ENCODE measurements at places on chromosomes 5 and 9.

DNA sequence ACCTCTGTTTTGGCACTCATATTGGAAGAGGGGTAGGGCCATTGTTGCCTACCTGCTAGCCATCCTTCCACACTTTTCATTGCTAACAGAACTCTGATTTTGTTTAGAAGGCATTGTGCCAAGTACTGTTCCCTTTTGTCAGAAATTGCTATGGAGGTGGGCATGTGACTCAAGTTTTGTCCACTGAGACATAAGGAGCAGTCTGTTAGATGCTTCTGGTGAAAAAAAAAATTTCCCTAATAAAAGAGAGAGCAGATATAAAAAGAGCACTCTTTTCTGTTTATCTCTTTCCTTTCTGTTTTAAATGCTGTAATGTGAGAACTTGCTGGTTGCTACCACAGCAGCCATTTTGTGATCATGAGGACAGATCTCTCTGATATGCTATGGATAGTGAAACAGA is 21.9 kb upstream of the THG1L start:
- DNase-seq: no peak

DNA sequence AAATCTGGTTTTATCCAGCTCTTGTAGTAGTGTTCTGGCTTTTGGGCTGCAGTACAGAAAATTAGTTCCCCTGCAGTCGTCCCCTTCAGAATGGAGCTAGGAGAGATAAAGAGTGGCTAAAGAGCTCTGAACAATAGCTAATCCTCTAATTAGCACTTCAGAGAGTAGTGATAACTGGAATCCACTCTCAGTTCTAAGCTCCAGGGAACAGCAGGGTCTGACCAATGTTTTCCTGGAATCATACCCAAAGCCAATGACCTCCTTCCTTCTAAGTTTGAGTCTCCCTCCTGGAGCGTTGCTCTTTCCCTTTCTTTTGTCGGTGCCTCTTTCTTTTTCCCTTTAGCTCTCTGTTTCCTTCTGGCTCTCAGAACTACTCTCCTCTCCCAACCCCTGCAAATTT is 47.4 kb downstream of the MFAP3 start:
- DNase-seq: no peak

DNA sequence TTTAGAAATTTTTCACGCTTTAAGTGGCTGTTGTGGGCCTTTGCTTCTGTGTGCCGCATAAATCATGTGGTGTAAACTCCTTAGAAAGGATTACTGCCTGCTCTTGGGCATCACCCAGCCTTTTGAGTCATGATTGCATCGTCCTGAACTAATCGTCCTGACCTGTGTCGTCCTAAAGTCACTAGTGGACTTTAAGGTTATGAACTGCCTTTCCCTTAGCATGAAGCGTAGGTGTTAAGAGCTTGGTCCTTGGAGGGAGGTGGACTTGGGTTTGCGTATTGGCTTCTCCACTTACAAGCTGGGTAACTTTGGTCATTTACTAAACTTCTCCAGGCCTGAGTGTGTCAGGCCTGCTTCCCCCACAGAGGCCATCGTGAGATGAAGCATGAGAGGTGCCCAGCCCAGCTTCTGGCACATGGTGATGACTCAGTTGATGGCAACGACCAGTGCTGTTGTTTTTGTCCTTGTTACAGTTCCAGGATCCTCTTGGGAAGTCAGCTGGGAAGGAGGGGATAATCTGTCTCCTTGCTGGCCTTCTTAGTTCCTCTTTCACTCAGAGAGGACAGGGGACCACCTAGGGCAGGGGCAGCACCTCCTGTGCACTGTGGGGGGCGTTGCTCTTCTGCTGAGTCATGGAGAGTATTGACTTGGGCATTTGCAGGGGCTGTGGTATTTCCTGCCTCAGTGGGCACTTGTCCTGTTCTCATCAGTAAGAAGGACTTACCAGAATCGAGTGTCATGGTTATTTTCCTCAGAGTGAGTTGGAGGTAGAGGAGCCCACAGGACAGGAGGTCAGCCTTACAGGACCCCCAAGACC is 54.2 kb upstream of the NCS1 start:
- DNase-seq: no peak

GRCh38 chr5:171442287-171443042 is 23.0 kb downstream of the FGF18 start:
- no peak for DNase-seq

- no peak for DNase-seq
Measured at GRCh38 chr9:95940265-95940664, 64.8 kb downstream of the ERCC6L2 start.

DNA sequence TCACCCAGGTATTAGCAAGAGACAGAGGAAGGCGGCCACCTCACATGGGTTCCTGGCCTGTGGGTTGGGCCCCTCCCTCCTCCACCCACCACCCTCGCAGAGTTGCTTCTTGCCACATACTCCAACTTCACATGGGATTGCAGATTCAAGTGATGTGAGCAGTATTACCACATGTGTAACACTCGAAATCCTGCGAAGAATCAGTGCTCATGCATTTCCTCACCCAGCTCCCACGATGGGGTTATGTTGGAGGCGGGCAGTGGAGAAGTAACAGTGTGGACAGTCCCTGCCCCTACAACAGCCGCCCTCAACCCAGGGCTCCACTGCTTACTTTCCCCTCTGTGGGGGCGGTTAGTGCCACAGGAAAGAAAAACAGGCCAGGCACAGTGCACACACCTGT is 3.9 kb upstream of the FBP1 start:
- no peak for DNase-seq

- DNase-seq: no peak
Measured at GRCh38 chr5:57650360-57651069, 167.9 kb upstream of the ACTBL2 start.

DNA sequence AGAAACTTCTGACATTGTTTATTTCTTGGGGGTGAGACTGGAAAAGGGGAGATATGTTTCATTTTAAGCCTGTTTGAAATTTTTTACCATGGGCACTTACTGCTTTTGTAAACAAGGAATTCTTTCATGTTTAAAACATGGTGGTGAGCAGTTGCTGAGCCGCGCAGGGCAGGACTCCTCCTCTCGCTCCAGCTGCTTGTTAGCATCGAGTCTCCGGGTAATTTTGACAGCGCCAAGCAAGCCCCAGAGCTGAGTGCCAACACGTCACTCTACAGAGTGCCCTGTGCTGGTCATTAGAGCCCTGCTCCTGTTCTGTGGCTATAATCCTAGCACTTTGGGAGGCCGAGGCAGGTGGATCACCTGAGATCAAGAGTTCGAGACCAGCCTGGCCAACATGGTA is 116.5 kb upstream of the MSX2 start:
- no peak for DNase-seq

GRCh38 chr5:147200004-147200403 is 34.8 kb upstream of the STK32A start:
- no peak for DNase-seq

GRCh38 chr9:33128570-33128969 is 38.6 kb downstream of the B4GALT1 start:
- DNase-seq: no peak
